ENCODE measurements at places on chromosomes 13 and 19.

GRCh38 chr13:112943309-112944125 is 25.5 kb upstream of the MCF2L start:
- DNase-seq = no peak

- no peak for DNase-seq
Measured at GRCh38 chr19:41366089-41366488, 2.1 kb upstream of the B9D2 start.

DNA sequence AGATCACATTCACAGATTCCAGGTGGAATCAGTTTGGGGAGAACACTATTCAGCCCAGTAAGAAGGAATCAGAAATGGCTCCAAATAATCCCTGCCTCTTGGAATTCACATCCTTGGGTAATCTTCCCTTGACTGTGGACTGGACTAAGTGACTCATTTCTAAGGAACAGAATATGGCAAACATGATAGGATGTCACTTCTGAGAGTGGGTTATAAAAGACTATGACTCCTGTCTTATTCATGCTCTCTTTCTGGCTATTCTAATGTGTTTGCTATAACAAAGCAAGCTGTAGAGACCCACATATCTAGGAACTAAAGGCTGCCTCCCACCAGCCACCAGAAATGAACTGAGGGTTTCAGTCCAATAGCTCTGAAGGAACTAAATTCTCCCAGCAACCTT is 37.8 kb downstream of the MBD3L2B start:
- DNase-seq = no peak

GRCh38 chr19:5126498-5127223 is 157.7 kb downstream of the KDM4B start:
- DNase-seq = no peak

DNA sequence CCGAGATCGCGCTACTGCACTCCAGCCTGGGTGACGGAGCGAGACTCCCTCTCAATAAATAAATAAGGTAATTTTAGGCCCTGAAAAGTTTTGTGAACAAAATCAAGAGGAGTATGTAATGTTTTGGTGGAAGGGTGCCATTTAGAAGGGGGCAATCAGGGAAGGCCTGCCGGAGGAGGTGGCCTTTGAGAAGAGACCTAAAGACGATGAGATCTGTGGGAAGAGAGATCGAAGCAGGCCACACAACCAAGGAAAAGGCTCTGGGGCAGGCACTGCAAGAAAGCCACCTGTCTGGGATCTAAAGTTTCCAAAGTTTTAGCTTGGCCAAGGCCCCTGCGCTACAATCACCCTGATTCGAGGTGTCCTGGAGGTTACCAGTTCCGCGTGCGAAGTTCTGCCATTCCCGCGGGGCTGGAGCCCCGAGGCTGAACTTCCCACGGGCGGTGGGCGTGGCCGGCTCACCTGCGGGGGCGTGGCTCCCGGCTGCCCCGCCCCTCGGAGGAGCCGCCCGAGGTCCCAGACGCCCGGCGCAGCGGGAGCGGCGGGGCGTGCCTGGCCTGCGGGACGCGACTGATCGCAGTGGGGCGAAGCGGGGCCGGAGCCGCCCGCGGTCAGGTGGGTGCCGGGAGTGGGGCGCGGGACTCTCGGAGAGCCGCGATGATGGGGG is at the start of gene KLC3:
Gene KLC3 (plus strand): TSS at position 519 of the 667 bp plus-strand sequence. CDS start 4,792 bp downstream, outside the sequence.
- no peak for DNase-seq

DNA sequence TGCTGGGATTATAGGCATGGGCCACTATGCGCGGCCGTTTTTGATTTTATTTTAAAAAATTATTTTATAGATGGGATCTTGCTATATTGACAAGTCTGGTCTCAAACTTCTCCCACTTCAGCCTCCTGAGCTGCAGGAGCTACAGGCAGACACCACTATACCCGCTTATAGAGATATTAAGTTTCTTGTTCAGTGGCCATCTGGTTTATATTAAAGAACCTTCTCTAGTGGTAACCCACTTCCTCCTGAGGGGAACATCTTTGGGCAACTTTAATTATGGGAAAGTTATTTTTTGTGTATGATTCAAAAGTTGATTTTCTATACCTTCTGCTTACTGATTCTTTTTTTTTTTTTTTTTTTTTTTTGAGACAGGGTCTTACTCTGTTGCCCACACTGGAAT is 172.7 kb downstream of the KLF5 start:
- DNase-seq = peak; percentile 32

- no peak for DNase-seq
Measured at GRCh38 chr13:26220575-26220974, 1.5 kb downstream of the RNF6 start.

DNA sequence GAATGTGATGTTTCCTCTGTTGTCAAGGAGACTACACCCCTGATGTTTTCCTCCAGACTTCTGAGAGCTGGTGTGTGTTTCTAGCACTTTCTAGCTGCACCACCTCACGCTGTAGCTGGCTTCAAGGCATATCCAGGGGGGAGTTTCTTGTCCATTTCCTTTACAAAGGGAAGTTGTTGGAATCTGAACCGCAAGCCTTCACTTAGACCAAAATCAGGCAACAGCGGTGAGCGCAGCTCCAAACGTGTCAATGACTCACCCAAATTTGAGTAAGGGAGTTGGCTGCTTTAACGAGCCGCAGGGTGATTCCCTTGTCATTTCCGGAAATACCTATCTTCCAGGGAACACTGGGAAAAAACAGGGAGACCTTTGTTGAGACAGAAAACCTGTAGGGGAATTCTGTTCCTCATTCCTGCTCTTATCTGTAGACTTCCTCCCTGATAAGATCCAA is 2.5 kb downstream of the LDLR start:
- DNase-seq = no peak

DNA sequence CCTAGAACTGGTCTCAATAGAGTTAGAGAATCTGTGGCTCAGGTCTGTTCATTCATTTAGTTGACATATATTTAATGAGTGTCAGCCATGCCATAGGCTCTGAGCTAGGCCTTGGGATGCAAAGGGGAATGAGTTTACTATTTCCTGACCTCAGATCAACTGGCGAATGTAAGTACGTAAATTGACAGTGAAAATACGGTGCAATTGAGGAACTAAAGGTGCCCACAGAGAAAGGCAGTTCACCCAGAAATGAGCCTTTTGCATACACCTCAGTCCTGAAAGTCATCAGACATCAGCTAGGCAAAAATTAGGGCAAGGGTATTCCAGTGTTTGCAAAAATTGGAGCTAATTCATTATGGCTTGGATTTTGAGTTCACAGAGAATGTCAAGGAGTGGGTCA is 20.6 kb upstream of the UPF3A start:
- no peak for DNase-seq

DNA sequence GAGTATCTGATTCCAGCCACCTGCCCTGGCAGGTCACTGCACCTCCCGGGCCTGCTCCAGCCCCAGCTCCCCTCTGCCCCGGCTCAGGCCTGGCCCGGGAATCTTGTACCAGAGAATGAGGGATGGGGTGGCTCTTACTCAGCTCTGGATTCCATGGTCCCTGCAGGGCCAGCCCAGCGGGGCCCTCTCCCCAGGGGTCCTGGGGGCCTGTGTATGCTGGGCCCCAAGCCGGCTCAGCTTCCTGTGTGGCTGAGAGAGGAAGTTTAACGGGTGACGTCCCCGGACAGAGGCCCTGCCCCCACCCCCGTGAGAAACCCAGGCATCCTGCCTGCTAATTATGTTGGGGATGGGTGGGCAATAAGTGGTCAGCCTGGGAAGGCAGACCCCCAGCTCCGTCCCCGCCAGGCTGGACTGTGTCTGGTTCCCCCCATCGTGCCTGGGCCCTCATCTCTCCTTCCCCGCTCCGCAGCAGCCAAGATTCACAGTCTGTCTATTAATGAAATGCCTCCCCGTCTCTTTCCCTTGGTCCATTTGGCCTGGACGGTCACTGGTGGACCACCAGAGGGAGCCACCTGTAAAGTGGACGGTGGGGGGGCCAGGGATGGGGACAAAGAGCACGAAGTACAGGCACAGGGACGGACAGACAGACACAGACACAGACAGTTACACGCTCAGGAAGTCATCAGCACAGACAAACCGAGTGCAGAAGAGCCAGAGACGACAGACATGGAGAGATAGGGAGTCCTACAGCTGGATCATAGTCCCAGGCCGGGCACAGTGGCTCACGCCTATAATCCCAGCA is at the start of gene DENND1C:
Gene DENND1C (minus strand): TSS at position 247 of the 802 bp plus-strand sequence. CDS start 92 bp downstream, at position 155.
- DNase-seq = peak; percentile 87

DNA sequence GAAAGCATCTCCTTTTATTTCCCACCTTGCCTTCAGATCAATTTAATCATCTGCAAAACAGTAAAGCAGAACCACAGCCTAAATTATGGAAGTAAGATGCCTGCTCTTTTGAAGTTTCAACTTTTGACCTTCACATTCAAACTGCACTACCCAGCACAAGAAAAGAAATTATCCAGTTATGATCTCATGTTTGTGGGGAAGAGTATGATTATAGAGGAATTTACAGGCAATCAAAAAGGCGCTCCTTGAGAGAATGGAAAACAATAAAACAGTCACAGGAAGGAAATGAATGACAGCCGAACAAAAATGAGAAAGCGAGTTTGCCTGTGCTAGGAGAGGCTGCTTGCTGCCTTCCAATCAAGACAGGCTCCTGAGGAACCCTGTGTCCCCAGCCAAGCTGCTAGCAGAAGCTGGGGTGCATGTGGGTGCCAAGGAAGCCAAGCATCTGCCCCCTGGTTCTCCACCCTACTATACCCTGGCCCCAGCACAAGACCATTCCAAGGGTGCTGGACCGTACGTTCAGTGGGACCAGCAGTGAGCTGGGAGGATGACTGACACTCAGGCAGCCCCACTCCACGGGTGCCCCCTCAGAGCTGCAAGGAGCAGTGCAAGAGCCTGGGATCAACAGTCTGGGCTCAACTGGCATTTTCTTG is 47.8 kb downstream of the PEPD start:
- no peak for DNase-seq

- no peak for DNase-seq
Measured at GRCh38 chr13:40285634-40286033, 380.8 kb downstream of the FOXO1 start.

DNA sequence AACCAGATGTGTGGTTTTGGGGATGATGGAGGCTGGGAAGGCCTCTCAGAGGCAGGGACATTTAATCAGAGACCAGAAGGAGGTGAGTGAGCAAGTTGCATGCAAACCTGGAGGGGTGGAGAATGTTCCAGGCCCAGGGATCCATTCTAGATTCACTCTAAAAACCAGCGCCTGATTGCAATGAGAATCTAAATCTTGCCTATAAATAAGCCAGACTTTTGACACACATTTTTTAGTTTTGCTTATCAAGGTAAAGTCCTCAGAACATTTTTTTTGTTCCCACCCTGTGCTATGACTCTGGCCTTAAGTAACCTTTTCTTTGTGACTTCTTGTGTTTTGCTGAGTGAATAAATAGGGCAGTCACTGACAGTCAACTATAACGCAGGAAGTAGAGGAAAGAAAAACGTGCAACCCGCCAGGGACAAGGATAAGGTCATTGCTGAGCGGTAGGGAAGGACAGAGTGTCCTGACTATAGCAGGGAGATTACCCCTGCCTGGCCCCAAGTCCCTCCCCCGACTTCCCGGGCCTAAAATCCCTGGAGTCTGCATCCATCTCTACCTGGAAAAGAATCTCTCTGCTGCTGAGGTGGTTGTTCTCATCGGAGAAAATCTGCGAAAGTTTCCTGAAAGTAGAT is 14.4 kb downstream of the RGL3 start:
- no peak for DNase-seq

GRCh38 chr13:28421676-28422410 is 73.1 kb downstream of the FLT1 start:
- DNase-seq = no peak

DNA sequence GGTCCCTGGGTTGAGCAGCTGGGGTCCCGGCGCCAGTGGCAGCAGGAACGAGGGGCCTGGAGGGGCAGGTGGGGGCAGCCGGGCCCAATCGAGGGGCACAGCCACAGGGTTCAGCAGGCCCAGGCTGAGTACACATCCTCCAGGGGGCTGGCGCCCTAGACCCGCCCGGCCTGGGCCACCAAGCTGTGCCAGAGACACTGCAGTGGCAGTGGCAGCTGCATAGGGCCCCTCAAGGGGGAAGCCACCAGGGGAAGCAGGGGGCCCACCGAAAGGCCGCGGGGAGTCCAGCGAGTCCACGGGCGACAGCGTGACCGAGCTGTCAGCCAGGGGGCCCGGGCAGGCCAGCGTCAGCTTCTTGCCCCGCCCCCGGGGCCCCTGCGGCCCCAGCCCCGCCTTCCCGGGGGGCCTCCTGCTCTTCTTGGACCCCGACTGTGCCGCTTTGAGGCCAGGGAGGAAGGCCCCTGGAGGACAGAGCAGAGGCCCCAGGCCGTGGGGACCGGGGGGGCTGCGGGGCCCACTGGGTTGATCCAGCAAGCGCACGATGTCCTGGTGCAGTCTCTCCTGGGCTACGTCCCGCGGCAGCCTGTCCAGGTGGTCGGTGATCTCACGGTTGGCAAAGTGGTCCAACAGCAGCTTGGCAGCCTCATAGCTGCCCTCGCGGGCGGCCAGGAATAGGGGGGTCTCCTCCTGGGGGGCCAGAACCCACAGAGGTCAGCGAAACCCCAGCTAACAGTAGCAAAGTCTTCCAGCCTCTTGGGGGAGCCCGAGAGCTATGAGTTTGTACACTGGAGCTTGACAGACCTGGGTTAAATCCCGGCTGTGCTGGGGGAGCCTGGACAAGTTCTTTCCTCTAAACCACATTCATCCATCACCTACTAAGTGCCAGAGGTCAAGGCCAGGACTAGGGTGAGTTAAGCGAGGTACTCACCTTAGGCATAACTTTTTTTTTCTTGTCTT is 39.5 kb downstream of the NOTCH3 start:
- DNase-seq = peak; percentile 30

GRCh38 chr19:31054430-31054829 is 294.8 kb downstream of the TSHZ3 start:
- DNase-seq = peak; percentile 24

GRCh38 chr19:34269968-34270621 is 15.7 kb downstream of the GARRE1 start:
- DNase-seq = peak; percentile 69

- DNase-seq = no peak
Measured at GRCh38 chr13:47146991-47147811, 250.3 kb upstream of the HTR2A start.

DNA sequence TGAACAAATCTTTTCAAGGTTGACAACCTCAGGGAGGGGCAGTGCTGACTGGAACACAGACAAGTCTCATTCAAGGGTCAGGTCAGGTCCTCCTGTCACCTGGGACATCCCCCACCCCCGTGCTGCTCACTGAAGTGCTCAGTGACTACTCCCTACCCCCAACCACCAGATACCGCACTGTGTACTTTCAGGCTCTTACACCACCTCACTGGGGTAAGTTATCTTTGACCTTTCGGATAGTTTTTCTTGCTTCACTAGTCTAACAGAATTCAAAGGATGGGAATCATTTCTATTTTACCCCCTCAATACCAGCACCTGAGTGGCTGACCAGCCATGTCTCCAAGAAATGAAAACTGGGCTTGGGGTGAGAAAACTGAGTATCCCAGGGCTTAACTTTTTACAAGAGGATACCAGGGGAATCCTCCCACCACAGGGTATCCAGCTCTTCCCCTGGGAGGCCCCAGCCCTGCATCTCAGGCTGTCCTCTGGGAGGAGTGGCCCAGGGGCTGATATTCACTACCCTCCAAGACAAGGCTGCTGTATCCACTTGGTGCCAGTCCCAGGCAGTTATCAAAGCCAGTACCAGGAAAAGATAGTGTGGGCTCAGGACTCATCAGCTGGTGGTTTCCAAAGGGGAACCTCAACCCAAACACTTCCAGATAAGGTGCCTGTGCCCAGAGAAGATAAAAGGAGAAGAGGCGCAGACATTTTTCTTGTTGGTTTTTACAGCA is 2.1 kb downstream of the ZNF563 start:
- peak; percentile 30 for DNase-seq
